ENCODE measurements at places on chromosomes 1 and 21. TPM values are rescaled to one million over a fixed set of nuclear protein-coding genes. Genes with fewer than 3 reads are reported as not detected.

TMEM61 gene
- total RNA-seq, result 1.3 TPM

F13B gene
- total RNA-seq, result not detected

FAM72B gene
- 2.0 TPM for total RNA-seq

SMCP gene
- total RNA-seq, result not detected

GRCh38 chr1:2823921-2824610 lies 22.6 kb upstream of the TTC34 start:
- DNase-seq, result no peak

- DNase-seq, result no peak
Measured at GRCh38 chr1:43632135-43632670, 17.7 kb upstream of the KDM4A start.

- DNase-seq, result no peak
Measured at GRCh38 chr1:184615301-184615700, 139.4 kb downstream of the EDEM3 start.

- no peak for DNase-seq
Measured at GRCh38 chr1:196142111-196142640, 466.1 kb downstream of the KCNT2 start.

- DNase-seq, result no peak
Measured at GRCh38 chr1:35085421-35085820, 6.2 kb downstream of the ZMYM1 start.

DNA sequence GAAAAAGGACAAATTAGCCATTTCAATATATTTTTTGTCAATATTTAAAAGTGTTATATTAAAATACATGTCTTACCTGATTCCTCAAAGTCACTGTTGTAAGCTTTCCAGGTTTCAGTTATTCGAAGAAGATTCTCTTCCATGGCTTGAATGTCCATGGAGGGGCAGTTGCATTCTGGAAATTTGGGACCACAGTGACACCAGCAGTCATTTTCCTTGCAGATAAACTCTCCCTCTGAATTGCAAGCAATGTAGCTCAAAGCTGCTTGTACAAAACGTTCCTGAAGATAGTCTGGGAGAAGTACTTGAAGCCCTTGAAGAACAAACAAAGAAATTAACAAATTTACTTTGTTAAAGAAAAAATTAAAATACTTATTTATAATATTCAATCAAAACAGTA lies 251.7 kb downstream of the BRINP3 start:
- no peak for DNase-seq

- DNase-seq, result no peak
Measured at GRCh38 chr1:171636141-171636540, 14.1 kb downstream of the MYOCOS start.

GRCh38 chr1:56825436-56825835 lies 6.2 kb upstream of the FYB2 start:
- DNase-seq, result no peak

DNA sequence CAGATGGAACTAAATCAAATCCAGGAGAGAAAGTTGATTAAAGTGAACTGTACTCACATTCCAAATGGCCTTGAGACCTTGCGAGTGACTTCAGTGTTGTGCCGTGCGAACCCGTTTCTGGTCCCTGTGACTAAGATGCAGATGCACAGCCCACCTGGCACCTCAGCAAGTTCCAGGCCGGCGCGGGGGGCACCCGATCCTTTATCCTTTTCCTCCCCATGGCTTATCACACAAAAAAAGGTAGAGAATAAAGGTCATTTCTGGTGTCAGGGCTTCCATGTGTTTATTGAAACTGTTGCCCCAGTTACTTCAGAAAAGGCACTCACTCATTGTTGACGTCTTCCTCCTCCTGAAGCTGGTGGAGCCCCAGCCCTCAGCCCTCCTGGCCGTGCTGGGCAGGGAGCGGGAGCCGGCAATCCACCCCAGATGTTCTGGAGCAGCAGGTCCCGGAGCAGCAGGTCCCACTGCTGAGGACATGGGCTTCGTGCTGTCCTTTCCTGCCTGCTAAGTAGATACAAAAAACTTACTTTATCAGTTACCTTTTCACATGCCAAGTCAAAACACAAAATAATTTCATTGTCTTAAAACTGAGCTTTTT lies 53.0 kb downstream of the PCNT start:
- DNase-seq, result no peak

DNA sequence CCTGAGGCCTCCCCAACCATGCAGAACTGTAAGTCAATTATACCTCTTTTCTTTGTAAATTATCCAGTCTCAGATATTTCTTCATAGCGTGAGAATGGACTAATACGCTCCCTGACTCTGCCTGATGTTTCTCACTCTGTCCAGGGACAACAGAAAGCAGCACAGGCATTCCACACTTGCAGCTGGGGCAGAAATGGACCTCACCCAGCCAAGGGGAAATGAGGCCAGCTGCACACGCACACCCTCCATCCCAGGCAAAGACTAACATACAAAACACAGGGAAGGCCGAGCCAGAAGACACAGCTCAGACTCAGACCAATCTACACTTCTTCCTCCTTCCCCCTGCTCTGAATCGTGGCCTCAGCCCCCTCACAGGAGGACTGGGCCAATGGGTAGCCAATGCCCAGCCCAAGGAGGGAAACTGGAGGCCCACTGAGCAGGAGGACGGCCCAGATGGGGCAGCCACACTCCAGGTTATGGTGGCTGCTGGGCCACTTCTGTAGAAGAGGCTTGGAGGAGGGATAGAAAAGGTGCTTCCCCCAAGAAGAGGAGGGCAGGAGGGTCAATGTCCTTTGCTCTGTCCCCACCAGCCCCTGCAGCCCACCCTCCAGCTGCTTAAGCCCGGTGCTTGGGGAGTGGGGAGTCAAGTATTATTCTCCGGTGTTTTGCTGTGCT lies 228.4 kb downstream of the NPHP4 start:
- no peak for DNase-seq

- peak; percentile 30 for DNase-seq
Measured at GRCh38 chr1:84298684-84299535, 2.6 kb upstream of the SAMD13 start.

Measured in progenitor cell of endocrine pancreas (in vitro differentiated cells).